ENCODE measurements at places on chromosomes 13 and 19. TPM values are rescaled to one million over a fixed set of nuclear protein-coding genes. Genes with fewer than 3 reads are reported as not detected.

- no peak for DNase-seq
These were observed 5.4 kb downstream of the GATAD2A start for GRCh38 chr19:19410553-19411550.

DNA sequence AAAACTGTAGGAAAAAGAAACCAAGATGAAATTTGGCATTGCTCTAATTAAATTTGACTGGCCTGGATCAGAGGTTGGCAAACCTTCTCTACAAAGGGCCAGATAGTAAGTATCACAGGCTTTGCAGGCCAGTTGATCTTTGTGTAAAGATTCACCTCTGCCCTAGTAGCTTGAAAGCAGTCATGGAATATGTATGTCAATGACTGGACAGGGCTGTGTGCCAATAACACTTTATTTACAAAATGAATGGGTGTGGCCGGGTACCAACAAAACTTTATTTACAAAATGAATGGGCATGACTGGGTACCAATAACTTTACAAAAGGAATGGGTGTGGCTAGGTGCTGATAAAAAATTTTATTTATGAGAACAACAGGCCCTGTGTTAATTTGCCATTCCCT, 20.0 kb downstream of the SIN3B start:
- DNase-seq: no peak

DNA sequence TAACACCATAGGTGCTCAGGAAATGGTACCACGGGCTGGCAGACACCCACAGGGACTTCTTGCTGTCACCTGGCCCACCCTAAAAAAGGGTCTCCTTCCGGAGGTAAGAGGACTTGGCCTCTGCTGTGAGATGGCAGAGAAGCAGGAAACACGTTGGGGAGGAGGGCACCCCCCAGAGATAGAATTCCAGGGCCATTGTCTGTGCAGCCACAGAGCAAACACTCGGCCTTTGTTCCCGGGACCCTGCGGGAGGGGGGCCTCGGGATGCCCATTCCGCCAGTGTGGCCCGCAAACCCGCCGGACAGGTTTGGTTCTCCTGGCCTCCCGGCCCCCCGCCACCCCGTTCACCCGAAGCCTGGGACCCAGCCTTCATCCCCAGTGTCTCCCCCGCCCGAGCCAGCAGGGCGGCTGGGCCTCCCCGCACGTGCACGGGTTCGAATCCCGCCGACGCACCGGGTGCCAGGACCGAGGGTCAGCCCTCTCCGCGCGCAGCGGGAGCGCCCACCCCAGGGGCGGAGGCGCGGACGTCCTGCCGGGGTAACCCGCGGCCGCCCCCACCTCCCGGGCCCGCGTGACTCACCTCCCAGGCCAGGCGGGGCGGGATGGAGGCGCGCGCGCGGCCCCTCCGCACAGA, 714 bp downstream of the PLPP2 start:
- DNase-seq: no peak

DNA sequence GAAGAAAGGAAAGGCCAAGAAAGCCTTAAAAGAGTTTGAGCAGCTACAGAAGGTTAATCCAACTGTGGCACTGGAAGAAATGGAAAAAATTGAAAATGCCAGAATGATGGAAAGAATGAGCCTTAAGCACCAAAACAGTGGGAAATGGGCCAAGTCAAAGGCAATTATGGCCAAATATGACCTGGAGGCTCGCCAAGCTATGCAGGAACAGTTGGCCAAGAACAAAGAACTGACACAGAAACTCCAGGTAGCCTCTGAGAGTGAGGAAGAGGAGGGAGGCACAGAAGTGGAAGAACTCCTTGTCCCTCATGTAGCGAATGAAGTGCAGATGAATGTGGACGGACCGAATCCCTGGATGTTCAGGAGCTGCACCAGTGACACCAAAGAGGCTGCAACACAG, 5.1 kb downstream of the UTP14C start:
- DNase-seq: no peak

- DNase-seq: no peak
These were observed 289.2 kb downstream of the ATP8A2 start for GRCh38 chr13:25660996-25661395.

- no peak for DNase-seq
These were observed 97.1 kb downstream of the SIPA1L3 start for GRCh38 chr19:38004186-38004520.

DNA sequence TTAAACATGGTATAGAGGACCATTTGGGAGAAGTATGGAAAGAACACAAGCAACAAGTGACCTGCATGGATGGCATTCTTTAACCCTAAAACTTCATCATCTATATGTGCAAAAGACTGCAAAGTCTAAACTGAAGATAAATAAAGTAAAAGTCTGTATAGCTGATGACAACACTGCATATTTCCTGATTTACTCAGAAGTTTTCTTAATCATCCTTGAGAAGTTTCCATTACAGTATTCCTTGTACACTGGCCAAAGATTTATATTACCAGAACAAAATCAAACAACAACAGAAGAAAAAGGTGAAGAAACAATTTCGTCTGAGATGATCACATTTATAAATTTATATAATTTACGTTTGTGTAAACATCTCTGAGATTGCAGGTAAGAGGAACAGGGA, 805.7 kb downstream of the PCDH9 start:
- DNase-seq: no peak

GRCh38 chr13:109747524-109747923, 38.9 kb downstream of the IRS2 start:
- DNase-seq: no peak

DNA sequence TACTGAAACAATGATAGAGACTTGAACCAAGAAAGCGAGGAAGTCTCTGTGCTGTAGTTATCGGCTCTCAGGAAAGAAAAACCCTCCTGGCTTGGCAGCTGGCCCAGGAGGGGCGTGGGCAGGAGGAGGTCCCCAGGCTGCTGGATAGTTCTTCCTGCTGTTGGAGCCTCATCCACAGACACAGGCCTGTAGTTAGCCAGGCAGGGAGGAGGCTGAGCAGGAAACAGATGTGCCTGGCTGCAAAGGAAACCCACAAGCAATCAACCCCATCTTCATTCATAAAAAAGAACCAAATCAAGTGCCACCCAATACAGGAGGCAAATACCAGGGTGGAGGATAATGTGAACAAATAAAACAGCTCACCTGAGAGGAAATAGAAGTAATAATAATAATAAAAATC, 86.2 kb downstream of the IRS2 start:
- peak; percentile 83 for DNase-seq

GRCh38 chr13:96994017-96994857, at the start of gene OXGR1:
OXGR1 (minus strand) TSS chr13:96994476; CDS start chr13:96987759, 6,717 bp downstream.
- no peak for DNase-seq

The KLC3 gene
- not detected for total RNA-seq

The CGB7 gene
- not detected for total RNA-seq

The PCSK4 gene
- 1.3 TPM for total RNA-seq

The CAPN12 gene
- total RNA-seq: 0.22 TPM

The SIGLECL1 gene
- not detected for total RNA-seq
